ENCODE measurements at places on chromosomes 1 and 21.

- no peak for DNase-seq
These were observed 4.5 kb downstream of the RHOU start for GRCh38 chr1:228739826-228740225.

GRCh38 chr1:55057270-55057955 is 18.1 kb downstream of the PCSK9 start:
- no peak for DNase-seq

GRCh38 chr21:28207436-28208173 is 785.1 kb downstream of the LTN1 start:
- DNase-seq = no peak

DNA sequence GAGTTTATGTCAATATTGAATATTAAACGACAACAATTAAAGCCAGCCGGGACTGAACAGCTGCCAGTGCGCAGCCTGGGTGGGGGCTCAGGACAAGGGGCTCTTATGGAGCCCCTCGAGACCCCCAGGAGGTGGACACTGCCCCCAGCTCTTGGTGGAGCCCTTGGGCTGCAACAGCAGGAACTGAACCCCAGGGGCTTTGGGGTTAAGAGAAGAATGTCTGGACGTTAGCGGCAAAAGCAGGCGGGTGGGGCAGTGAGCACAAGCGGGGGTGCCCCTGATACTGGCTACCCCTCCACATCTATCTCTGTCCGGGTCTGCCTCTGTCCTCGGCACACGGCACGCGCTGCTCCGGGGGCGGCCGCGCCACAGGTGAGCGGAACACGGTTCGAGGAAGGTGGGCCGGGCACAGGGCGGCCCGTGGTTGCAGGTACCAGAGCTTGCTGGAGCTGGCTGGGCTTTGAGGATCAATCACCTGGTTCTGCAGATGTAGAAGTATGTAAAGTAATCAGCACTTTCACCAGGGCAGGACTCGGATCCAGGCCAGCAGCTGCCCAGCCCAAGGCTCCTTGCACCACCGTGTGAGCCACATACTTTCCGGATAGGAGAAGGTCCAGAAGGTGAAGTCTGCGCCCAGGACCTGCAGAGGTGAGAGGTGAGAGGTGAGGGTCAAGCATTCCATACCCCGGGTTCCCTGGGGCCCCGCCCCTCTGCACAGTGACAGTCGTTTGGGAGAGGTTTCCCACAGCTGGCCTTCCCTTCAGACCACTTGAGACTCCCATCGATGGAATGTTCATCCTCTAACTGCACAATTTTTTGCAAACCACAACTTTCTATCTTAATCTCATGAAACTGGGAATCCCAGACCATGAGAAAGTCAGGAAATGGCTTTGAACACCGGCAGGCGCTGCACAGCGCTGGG is 12.4 kb upstream of the POFUT2 start:
- no peak for DNase-seq

DNA sequence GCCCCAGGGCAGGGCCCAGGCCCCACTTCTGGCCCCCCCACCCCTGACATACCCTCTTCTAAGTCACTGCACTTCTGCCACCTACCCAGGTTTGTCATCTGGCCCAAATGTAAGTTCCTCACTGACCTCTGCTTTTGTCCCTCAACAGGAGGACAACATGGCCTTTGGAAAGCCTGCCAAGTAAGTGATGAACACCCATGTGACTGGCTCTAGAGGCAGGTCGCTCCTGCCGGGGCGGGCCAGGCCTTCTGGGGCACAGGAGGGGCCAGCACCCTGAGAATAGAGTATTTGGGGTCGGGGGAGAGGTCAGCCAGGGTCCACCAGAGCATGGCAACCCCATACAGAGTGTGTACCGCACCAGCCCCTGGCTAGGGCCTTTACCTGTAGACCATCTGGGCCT is 9.9 kb upstream of the SYTL1 start:
- DNase-seq = no peak

GRCh38 chr21:45802956-45803617 is 159.6 kb downstream of the PCBP3 start:
- DNase-seq = no peak

DNA sequence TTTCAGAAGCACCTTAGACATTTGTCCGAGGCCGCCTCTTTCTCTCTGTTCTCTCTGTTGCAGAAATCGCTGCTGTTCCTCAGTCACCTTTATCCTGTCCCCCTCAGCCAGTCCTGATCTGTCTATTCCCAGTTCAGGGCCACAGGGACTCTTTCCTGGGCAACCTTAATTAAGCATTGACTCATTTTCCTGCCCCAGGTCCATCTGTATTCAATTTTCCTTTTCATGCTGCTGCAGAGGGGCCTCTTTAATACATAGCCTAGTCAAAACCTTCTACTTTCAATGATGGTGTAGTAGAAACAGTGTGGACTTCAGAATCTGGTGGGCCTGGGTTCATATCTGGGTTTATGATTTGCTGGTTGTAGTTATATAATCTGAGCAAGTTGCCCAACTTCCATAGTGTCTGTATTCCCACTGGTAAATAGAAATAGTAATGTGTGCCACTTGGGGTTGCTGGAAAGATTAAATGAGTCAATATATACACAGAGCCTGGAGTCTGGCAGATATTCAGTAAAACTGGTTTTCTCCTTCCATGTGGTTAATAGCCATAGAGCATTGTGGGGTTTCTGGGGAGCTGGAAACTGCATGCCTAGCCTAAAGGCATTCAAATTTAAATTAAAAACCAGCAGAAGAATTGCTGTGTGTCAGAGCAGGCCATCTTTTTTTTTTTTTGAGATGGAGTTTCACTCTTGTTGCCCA is 4.5 kb downstream of the TRAF5 start:
- DNase-seq = no peak

DNA sequence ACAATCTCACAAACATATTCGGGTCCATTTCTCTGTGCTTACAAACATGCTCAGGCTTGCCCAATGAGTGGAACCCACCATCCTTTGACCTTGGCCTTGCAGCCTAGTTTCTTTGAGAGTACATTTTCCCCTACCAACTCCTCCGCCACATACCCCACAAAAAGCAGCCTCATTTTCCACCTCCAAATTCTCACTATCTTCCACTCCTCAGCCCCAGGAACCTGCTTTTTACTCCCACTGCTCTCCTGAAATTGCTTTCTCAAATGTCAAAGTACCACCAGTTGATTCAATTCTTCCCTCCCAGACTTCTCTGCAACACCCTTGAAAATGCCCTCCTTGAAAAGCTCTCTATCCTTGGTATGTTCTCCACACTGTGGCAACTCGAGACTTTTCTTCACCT is 103.8 kb downstream of the RUNX1 start:
- DNase-seq = no peak

DNA sequence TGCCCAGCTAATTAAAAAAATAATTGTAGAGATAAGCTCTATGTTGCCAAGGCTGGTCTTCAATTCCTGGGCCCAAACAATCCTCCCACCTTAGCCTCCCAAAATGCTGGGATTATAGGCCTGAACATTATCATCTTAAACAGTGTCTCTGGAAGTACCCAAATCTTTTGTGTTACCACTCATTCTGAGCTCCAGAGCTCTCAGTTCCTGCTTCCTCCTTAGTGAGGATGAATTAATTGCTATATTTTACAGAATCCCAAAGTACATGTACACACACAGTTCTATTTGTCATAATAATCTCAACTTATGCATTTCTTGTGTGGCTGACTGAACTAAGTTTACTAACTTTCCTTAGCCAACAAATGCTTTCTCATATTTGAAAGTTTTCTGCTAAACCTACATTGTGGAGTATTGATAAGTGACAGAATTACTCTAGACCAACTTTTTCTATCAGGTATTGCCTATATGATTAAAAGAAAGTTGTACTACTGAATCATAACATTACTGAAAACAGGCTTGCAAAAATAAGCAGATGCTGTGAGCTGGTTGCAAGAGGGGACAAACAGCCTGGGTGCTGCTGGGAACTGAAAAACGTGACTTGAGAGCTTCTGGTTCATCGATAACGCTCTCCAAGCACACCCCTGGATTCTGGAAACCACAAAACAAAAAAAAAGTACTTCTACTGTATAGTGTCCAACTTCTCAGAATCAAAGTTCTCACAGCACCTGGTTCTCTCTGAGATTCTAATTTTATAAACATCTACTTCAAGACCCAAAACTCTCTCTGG is 15.3 kb downstream of the VAV3 start:
- DNase-seq = no peak

DNA sequence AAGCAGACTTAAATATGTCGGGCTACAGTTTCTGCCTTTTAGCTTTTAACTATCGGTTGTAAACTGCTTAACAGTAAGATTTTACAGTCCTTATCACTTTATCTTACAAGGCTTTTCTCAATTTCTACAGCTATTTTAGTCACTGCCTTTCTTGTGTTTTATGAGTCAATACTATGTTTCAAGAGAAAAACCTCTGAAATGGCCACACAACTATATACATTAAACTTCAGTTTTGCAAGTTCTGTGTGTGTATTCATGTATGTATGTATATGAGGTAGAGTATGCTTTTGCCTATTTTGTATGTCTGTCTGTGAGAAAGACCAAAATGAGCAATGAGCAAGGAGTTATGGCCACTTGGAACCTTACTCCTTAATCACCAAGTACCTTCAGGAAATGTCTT is 169.8 kb downstream of the SYT2 start:
- DNase-seq = no peak

DNA sequence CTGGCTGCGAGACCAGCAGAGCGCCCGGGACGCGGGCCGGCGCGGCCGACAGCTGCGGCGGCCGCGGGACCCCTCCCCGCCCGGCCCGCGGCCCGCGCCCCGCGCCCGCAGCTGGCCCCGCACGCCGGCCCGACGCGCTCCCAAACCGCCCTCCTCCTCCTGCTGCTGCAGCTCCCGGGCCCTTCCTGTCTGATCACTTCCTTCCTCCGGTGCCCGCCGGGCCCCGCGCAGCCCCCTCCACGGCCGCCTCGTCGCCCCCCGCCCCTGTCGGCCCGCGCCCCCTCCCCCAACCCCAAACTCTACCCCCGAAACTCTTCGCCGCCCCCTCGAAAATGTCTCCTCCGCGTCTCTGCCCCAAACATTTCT is 594 bp downstream of the LUZP1 start:
- DNase-seq = no peak

DNA sequence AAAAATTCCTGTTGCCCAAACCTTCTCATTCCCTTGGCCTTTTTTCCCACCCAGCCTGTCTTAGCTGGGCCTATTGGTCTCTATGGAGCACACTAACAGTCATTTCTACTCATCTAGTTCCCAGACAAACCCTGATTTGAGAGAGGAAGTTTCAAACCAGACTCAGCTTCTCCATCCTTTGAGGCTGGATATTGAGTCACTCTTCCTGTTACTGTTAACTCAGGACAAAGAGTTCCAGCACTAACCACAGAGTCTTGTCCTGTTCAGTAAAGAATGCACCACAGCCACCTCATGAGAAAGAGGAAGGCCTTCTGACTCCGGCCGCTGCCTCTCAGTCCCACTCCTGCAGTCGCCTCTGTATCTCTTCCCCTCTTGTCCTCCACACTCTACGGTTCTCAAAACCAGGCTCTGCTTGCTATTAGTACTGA is 137.8 kb downstream of the PTPRC start:
- no peak for DNase-seq

DNA sequence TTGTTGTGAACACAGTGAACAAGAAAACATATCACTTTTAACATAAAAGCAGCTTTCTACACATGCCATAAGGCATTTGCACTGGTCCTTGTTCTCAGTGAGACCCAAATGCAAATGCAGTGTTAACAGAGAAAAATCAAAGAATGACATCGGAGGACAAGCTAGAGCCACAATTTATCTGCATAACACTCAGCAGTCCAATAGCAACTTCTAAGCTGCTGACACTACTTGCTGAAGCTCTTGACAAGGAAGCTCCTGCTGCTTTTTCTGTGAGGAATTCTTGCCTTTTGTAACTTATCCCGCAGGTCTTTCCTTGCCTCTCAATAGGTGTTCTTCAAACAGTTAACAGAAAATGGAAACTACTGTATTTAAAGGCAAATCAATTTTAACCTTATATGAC is 34.7 kb downstream of the USH2A start:
- DNase-seq = no peak

Measured in stimulated activated CD4-positive, alpha-beta T cell treated with anti-CD3 and anti-CD28 coated beads, Interleukin-15, amount 100 ng/mL, for 1 hour (primary cell).